Endothelial cell of umbilical vein (primary cell): ENCODE measurements at places on chromosomes 5 and 9.
A peak's percentile ranks its signal among the peaks of the same experiment; 100 is the strongest.

- H3K4me3 ChIP-seq = no peak overlapping the region
- no peak overlapping the region for H3K27ac ChIP-seq
- no peaks in the 10 kb centered on the region for H3K36me3 ChIP-seq
- DNase-seq = no peak
- no peaks in the 10 kb centered on the region for H3K27me3 ChIP-seq
Measured at GRCh38 chr9:137973829-137974416, 96.3 kb downstream of the CACNA1B start.

GRCh38 chr9:111668026-111668573, 6.7 kb downstream of the GNG10 start:
- DNase-seq = peak; percentile 59
- no peaks in the 10 kb centered on the region for H3K27me3 ChIP-seq
- no peak overlapping the region for H3K4me3 ChIP-seq
- H3K4me1 ChIP-seq = no peaks in the 10 kb centered on the region
- no peak overlapping the region for H3K27ac ChIP-seq
- peaks cover 2% of the 10 kb centered on the region for H3K36me3 ChIP-seq

DNA sequence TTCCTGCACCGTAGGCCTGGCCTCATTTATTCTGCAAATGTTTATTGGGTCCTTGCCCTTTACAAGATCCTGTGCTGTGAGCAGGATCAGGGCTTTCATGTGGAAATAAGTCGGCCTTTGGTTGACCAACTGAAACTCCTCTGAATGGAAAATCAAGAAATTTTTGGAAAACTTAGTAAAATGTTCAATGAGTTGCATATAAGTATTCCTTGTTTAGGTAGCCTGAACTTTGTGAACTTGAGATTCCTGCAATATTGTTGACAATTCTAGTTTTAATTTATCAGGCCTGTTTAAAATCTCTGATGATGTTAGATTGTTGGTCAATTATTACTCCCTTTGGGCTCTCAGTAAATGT, 1.1 kb downstream of the MAML1 start:
- H3K4me3 ChIP-seq = peak overlapping the region; percentile 92
- H3K4me1 ChIP-seq = peaks cover 28% of the 10 kb centered on the region
- DNase-seq = no peak
- H3K27ac ChIP-seq = peak overlapping the region; percentile 70

GRCh38 chr5:3862906-3863305, 267.3 kb downstream of the IRX1 start:
- H3K4me3 ChIP-seq = no peak overlapping the region
- no peaks in the 10 kb centered on the region for H3K4me1 ChIP-seq
- DNase-seq = no peak

DNA sequence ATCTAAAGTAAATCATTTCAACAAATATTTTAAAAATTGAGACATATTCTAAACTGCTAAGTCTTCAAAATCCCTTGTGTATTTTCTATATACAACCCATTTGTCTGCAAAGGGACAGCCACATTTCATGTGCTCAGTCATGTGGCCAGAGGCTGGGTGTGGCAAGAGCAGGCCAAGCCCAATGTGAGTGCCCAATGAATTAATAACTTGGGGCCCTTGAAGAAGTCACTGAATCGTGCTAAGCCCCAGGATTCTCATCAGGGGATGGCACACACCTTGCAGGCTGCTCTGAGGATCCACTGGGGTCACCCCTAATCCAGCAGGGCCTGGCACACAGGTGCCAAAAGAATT, 78.2 kb upstream of the SMIM23 start:
- no peak for DNase-seq
- peaks cover 4% of the 10 kb centered on the region for H3K27me3 ChIP-seq
- H3K36me3 ChIP-seq = no peaks in the 10 kb centered on the region
- no peak overlapping the region for H3K4me3 ChIP-seq
- H3K27ac ChIP-seq = no peak overlapping the region
- H3K4me1 ChIP-seq = no peaks in the 10 kb centered on the region
